GM23338 (cell line): ENCODE measurements at places on chromosomes 1 and 21.
A peak's percentile ranks its signal among the peaks of the same experiment; 100 is the strongest.

- no peak for DNase-seq
Measured at GRCh38 chr1:228938537-228938901, 203.2 kb downstream of the RHOU start.

DNA sequence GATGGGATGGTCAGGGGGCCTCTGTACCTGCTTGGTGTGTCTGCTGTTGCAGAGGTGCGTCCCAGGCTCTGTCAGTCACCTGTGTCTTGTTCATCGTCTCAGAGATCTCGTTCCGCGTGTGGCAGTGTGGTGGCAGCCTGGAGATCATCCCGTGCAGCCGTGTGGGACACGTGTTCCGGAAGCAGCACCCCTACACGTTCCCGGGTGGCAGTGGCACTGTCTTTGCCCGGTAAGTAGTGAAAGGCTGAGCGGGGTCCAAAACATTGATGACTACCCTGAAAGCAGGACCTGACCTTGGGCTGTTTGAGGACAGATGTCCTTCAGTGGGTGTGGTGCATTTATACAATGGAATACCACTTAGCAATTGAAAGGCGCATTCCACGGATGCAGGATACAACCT is 171.0 kb downstream of the PGBD5 start:
- no peak for DNase-seq

GRCh38 chr1:202968351-202968750 is 1.3 kb upstream of the CYB5R1 start:
- no peak for DNase-seq

GRCh38 chr1:222370913-222371675 is 176.8 kb downstream of the HHIPL2 start:
- no peak for DNase-seq

DNA sequence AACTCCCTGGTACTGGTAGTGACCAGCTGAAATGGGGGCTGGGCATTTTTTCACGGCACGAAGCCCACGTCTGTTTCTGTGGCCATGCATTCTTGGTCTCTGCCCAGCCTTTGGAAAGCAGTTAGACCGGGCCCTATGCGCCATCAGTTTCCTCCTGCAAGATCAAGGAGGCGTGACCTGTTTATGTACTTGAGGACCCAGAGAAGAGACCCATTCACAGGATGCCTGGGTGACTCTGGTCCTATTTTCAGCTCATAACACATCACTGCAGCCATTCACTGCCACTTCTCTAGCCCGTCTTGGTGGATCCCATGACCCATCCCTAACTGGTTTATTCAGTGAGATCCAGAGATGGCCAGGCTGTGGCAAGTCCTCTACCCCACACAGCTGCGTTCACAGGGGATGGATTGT is 70.4 kb downstream of the SPSB1 start:
- no peak for DNase-seq

- DNase-seq, result no peak
Measured at GRCh38 chr1:17218939-17219338, 14.0 kb downstream of the PADI1 start.

- DNase-seq, result no peak
Measured at GRCh38 chr1:168751195-168751650, 22.2 kb upstream of the DPT start.

GRCh38 chr1:9027307-9027706 is 1.1 kb upstream of the SLC2A7 start:
- no peak for DNase-seq

DNA sequence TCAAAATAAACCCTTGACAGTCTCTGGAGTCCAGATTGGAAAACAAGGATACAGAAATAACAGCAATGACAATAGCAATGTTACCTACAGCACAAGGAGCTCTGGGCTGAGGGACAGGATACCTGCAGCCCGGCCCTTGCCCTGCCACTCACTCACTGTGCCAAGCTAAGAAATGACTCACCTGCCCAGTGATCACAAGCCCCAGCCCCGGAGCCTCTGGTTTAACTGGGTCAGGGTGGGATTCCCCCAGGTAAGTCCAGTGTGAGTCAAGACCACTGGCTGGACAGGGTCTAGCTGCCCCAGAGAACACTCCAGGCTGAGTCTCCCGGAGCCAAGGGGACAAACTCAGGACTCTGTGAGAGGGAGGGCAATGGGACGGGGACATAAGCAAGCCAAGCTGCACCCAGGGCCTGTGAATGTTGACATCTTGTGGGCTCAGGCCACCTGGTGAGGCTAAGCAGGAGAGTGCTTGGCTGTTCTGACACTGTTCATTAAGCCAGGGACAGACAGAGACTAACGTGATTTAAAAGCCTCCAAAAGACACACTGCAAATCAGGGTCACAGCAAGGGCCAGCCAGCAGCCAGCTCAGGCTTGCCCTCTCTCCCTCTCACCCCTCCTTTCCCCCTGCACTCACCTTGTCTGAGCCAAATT is 64.1 kb downstream of the MIS18A start:
- no peak for DNase-seq

- no peak for DNase-seq
Measured at GRCh38 chr1:59520194-59520593, 223.3 kb downstream of the FGGY start.

DNA sequence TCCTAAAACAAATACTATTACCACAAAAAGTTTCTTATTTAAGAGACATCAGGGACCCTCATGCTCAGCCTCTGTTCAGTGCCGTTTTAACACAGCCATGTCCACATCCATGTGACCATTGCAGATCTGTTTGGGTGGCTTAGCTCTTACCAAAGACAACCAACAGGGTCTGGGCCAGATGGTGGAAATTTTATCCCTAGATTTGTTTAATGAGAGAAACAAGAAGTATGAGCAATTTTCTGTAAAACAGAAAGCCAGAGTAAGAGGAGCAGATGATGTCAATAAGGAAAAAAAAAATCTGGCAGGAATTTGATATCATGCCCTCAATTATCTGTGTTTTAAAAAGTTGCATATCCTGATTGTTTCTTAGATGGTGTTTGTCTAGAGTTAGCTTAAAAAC is 299.9 kb downstream of the TM2D1 start:
- no peak for DNase-seq

- DNase-seq, result no peak
Measured at GRCh38 chr1:153933430-153933829, 10.7 kb upstream of the GATAD2B start.

DNA sequence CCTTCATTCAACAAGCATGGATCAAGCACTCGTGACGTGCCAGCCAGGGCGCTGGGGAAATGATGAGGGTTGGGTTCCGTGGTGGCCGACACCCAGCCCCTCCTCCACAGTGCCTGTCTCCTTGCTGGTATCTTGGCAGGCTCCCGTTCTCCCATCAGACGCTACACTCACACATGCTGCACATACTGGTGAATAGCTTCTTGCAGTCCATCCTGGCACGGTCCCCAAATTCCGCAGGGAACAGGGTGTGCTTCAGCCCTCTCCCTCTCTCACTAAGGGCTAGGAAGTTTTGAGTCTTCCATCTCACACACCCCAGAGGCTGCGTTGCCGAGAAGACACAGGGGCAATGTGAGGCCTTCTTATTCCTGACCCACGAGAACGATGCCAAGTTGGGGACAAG is 10.1 kb upstream of the MEF2D start:
- no peak for DNase-seq

DNA sequence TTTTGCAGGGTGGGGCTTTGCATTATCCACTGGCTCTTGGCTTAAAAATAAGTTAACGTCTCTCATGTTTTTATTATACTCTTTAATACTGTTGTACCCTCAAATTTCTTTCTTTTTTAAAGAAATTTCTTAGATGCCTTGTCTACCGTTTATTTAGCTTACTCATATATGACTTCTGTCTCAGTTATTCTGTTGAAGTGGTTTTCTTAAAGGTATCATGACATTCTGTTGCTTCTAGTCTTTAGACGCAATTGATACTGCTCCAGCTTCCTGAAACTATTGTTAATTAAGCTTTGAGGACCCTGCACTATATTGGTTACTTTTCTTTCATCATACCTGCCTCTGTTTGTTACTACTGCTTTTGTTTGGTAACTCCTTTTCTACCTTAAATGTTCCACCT is 11.7 kb downstream of the PKN2 start:
- DNase-seq, result no peak

DNA sequence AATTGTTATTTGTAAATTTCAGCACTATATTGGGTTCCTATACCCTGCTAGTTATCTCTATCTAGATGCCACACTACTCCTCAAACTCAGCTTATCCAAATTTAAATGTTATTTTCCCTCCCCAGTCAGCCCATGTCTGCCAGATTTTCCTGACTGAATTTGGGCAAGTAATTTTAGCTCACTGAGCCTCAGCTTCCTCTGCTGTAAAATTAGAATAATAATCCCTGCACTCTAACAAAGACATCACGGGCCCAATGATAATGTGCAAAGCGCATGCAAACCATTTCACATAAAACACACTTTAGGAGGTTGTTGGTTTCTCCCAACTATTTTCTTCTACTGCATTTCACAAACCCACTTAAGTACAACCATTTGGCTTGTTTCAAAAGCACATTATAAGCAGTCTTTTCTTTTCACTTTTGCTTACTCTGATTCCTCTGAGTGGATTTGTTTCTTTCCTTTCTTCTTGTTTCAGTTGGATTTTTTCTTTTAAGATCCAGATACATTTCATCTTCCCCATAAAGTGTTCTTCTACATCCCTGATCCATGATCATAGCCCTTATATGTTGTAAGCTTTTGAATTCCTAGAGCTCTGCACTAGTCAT is 152.8 kb upstream of the DPT start:
- DNase-seq, result no peak

GRCh38 chr1:90508376-90509167 is 208.5 kb downstream of the BARHL2 start:
- DNase-seq, result no peak

DNA sequence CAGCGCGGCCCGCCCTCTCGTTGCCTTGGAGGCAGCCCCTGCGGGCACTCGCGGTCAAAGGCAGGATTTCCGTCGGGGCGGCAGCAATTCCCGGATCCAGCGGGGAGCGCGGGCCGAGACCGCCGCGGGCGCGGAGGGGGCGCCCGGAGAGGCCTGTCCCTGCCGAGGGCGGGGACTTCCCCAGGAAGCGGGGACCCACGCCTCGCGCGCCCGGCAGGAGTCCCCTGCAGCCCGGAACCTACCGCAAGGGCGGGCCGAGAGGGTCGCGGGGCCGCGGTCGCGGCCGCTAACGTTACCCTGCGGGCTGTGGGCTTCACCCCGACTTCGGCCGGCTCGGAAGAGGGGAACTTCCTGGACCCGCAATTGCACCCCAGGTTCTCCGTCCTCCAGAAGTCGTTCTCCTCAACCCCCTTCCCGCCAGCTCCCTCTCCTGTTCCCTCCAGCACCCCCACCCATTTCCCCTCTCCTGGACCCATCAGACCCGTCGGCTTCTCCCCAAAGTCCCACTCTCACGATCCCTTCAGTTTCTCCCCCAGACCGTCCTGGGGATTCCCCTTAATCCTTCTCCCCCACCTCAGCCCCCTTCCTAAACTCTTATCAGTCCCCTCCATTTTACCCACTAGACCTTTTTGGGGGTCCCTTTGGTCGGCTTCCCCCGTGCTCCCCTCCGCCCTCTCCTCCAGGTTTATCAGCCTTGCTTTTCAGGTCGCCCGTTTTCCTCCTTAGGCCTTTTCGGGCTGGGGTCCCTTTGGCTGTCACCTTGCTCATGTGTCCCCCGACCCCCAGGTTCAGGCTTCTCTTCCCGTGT is 604 bp downstream of the FGR start:
- peak; percentile 61 for DNase-seq

DNA sequence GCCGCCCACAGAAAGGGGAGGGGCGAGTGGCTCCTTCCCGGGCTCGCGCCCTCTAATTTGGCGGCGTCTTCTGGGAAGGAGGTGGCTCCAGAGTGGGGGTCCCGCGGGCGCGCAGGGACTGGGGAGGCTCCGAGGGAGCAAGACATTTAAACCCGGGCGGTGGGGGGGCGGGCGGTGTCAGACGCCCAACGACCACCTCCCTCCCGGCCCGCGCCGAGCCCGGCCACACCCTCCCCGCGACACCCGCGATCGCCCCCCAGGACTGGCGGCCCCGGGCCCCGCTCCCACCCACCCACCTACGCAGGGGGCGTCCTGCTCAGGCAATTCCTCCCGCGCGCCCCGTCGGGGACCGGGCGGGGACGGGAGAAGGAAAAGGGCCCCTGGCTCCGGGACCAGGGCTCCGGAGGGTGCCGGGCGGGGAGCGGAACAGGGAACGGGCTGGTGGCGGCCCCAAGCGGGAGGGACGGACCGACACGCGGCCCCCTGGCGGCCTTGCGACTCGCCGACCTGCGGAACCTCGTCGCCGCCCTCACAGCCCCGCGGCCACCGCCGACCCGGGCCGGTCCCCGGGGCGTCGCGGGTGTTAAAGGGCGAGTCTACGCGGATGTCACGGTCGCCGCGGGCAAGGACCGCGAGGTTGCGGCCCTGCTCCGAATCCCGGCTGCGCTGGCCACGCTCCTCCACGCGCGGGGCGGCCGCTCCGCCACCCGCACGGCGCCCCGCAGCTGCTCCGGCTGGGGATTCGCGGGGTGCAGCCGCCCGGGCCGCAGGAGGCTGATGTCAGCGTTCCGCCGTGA is 94.0 kb upstream of the FMN2 start:
- DNase-seq, result peak; percentile 83

GRCh38 chr1:37092937-37093336 is 58.6 kb upstream of the GRIK3 start:
- DNase-seq, result no peak

DNA sequence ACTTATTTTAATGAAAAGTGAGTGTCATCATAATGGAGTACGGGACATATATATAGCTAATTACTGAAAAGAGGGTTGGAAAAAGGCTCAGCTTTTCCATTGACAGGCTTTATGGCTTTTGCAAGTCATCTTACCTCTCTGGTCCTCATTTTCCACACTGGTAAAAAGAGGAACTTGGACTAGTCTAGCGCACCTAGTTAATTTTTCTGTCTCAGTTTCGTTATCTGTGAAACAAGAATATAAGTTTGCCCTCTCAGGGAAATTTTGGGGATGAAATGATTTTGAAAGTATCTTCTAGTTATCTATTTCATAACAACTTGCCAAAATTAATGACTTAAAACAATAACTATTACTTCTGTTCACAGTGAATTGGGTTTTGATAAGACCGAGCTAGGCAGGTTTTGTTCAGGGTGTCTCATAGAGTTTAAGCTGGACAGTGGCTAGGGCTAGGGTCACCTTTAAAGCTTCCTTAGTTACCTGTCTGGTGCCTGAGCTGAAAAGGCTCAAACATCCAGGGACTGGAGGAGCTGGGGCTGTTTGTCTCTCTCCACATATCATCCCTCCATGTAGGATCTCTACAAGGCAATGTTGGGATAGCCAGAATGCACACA is 91.7 kb downstream of the TYW3 start:
- DNase-seq, result no peak

GRCh38 chr1:195637539-195637938 is 970.7 kb downstream of the KCNT2 start:
- DNase-seq, result no peak
